Neural crest cell (in vitro differentiated cells): ENCODE measurements at places on chromosomes 13 and 19. TPM values are rescaled to one million over a fixed set of nuclear protein-coding genes. Genes with fewer than 3 reads are reported as not detected.

DNA sequence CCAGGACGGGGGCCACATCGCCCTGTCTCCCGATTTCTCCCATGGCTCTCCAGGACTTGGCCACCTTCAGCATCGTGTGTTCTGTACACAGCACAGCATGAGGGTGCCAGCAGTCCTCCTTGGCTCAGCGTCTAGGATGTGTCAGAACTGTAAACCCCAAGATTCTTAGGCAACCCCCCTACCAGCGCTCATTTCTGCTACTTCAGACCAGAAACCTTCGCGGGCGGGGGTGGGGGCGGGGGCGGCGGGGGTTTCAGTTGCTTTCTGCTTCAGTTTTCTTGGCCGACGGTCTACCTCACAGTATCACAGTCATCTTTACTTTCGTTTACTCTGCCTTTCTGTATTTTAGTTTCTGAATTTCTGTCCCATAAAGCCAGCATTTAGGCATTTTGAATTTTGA is 82.4 kb downstream of the GGACT start:
- peaks cover 3% of the 10 kb centered on the region for H3K36me3 ChIP-seq
- H3K27ac ChIP-seq = no peak overlapping the region
- DNase-seq = no peak
- H3K4me1 ChIP-seq = peaks cover 35% of the 10 kb centered on the region
- peaks cover 2% of the 10 kb centered on the region for H3K27me3 ChIP-seq

GRCh38 chr19:2711172-2711874 is 8.8 kb upstream of the GNG7 start:
- DNase-seq = no peak
- no peak overlapping the region for H3K4me3 ChIP-seq
- H3K27me3 ChIP-seq = peaks cover 11% of the 10 kb centered on the region
- H3K36me3 ChIP-seq = peaks cover 10% of the 10 kb centered on the region
- H3K4me1 ChIP-seq = no peaks in the 10 kb centered on the region
- no peak overlapping the region for H3K27ac ChIP-seq

GRCh38 chr19:47507012-47507411 is 7.9 kb downstream of the NAPA start:
- DNase-seq = no peak
- H3K4me3 ChIP-seq = no peak overlapping the region

The CLEC17A gene
- not detected in 2 replicates for total RNA-seq

The FOSB gene
- 0.26 and 0.45 TPM in 2 replicates for total RNA-seq
